ENCODE measurements at places on chromosomes 6 and 20. TPM values are rescaled to one million over a fixed set of nuclear protein-coding genes. Genes with fewer than 3 reads are reported as not detected.

GRCh38 chr6:129607581-129608186 is 102.3 kb downstream of the ARHGAP18 start:
- H3K4me1 ChIP-seq: peaks cover 2% of the 10 kb centered on the region
- H3K4me3 ChIP-seq: no peak overlapping the region

DNA sequence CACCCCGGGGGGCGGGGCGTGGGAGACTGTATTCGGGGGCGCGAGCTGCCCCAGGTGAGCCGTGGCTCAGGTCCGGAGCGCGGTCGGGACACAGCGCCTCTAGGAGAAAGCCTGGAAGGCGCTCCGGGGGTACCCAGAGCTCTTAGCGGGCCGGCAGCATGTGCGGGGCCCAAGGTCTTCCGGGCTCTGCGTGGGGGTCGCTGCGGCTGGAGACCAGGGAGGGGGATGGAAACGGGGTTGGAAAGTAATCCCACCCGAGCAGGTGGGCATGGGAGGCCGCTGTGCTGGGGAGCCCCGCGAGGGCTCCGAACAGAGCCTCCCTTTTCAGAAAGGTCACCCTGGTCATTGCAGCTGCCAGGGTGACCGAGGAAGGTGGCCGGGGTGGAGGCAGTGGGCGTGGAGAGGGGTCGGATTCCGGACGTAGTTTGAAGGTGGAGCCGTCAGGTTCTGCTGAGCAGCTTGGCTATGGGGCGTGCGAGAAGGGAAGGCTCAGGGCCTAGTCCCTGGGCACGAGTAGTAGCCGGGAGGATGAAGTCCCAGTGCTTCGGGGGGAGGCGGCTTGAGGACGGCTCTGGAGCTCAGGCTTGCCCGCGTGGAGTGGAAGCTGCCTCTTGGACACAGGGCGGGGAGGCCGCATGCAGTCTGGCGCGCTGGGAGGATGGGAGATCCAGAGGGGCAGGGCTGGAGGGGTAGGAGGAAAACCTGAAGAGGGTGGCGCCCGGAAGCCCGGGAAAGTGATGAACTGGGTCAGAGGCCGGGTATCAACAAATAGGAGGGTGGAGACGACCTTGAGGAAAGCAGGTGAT is at the start of gene SIRT5:
TSS of gene SIRT5 (plus strand) at position 31 of the 806 bp plus-strand sequence. CDS start 9,510 bp downstream, outside the sequence.
- peak within 1 kb of the TSS; percentile 97 for H3K4me3 ChIP-seq
- H3K27ac ChIP-seq: peak within 1 kb of the TSS; percentile 95
- H3K36me3 ChIP-seq: no peaks in the 10 kb centered on the region
- H3K27me3 ChIP-seq: no peaks in the 10 kb centered on the region
- peak; percentile 56 for DNase-seq

DNA sequence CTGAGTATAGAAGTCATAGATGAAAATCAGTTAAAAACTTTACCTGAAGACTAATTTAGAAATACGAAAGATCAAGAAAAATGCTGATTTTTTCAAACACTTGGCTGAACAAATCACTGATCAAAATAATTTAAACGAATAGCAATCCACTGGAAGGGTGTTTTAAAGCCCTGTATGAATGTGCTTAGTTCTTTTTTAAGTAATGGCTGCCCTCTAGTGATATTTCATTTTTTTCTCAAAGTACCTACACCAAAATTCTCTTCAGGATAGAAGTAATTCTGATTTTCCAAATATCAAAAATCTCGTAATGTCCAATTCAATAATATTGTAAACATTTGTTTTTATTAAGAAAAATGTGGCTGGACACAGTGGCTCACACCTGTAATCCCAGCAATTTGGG is 32.5 kb downstream of the AKAP7 start:
- H3K27me3 ChIP-seq: no peaks in the 10 kb centered on the region
- no peak overlapping the region for H3K27ac ChIP-seq
- H3K4me1 ChIP-seq: peaks cover 6% of the 10 kb centered on the region

- no peak for DNase-seq
- H3K4me1 ChIP-seq: no peaks in the 10 kb centered on the region
- no peak overlapping the region for H3K4me3 ChIP-seq
- H3K36me3 ChIP-seq: no peaks in the 10 kb centered on the region
- H3K27me3 ChIP-seq: peaks cover 11% of the 10 kb centered on the region
These were observed 94.9 kb downstream of the RFX6 start for GRCh38 chr6:116971959-116972358.

DNA sequence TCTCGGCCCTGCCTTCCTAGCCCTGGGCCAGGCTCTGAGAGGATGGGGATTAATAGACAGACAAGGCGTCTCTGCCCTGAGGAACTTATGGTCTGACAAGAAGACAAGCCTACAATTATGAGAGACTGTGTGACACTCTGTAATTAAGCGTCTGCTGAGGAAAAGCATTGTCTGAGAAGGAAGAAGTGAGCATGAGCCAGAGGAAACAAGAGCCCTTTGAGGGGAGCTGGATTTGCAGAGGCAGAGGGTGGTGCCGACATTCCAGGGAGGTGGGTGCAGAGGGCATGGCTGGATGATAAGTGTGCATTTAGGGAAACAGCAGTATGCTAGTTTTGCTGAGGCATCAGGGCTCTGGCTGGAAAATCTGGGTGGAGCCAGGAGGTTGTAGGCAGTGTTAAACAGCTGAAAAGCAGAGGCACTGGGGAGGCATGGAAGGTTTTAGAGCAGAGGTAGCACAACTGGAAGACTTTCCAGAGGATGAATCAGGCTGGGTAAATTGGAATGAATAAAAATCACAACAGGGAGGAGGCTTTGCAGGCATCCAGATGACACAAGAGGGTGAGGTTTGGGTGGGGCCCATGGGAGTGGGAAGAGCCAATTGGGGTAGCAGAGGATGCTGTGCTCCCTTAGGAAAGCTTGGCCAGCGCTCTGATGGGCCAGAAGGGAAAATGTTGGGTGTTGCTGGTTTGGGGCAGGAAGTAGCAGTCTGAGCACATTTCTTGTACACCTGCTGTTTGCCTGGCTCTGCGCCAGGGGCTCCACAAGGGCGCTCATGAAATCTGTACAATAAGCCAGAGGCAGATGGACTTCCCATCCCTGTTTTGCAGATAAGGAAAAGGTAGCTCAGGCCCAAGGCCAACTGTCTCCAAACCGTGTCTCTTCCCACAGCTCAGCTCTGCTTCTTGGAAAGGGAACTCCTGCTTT is 74.0 kb upstream of the MYL9 start:
- peak overlapping the region; percentile 88 for H3K4me3 ChIP-seq
- peak; percentile 38 for DNase-seq
- H3K27me3 ChIP-seq: no peaks in the 10 kb centered on the region

DNA sequence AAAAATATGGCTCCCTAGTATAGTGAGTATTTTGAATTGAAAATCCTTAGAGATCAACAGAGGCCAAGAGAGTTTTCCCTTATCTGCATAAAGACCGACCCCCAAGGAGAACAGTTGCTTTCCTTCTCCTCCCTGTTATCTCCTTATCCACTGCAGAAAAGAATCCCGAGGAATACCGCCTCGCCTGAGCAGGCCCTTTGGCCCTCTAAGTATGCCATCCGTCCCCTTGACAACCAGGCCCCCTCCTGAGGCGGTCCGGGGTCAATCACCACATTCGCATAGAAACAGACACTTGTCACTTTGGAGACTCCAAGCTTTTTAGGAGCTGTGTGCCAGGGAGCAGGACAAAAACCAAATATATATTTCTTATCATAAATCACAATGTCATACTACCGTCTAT is 15.9 kb upstream of the GGTLC1 start:
- H3K4me1 ChIP-seq: peaks cover 5% of the 10 kb centered on the region
- peaks cover 2% of the 10 kb centered on the region for H3K27me3 ChIP-seq
- no peak overlapping the region for H3K27ac ChIP-seq

GRCh38 chr20:31638816-31639215 is 1.1 kb downstream of the COX4I2 start:
- peaks cover 13% of the 10 kb centered on the region for H3K4me1 ChIP-seq
- H3K27me3 ChIP-seq: peaks cover 17% of the 10 kb centered on the region
- no peak for DNase-seq

DNA sequence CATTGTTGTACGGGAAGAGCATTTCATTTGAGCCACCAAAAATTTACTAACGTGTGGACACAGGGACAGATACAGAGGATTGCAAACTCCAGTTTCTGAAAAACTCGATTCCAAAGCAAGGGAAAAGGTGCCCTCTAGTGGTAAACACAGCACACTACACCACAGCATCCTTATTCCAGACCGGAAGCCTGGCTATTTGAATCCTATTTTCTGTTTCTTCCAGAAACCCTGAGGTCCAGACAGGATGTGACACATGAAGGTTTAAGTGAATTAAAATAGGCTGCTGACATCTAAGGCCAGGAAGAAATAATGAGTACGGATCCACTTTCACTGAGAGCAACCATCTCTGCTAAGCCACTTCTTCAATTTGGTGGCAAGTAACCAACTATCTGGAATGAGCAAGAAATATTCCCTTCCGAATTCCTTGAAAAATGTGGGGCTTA is 31.8 kb upstream of the GMPR start:
- H3K4me1 ChIP-seq: peaks cover 4% of the 10 kb centered on the region
- no peak overlapping the region for H3K4me3 ChIP-seq
- H3K27me3 ChIP-seq: peaks cover 44% of the 10 kb centered on the region

- H3K36me3 ChIP-seq: no peaks in the 10 kb centered on the region
These were observed 791 bp downstream of the ADGRG6 start for GRCh38 chr6:142302421-142303175.

- peaks cover 36% of the 10 kb centered on the region for H3K27me3 ChIP-seq
- peaks cover 2% of the 10 kb centered on the region for H3K4me1 ChIP-seq
- H3K4me3 ChIP-seq: no peak overlapping the region
- H3K27ac ChIP-seq: no peak overlapping the region
- DNase-seq: no peak
These were observed 123.6 kb upstream of the LRFN2 start for GRCh38 chr6:40710626-40711330.

- no peak overlapping the region for H3K27ac ChIP-seq
- peaks cover 3% of the 10 kb centered on the region for H3K36me3 ChIP-seq
- H3K4me3 ChIP-seq: peak overlapping the region; percentile 4
These were observed 95.1 kb upstream of the OLIG3 start for GRCh38 chr6:137589067-137589848.

DNA sequence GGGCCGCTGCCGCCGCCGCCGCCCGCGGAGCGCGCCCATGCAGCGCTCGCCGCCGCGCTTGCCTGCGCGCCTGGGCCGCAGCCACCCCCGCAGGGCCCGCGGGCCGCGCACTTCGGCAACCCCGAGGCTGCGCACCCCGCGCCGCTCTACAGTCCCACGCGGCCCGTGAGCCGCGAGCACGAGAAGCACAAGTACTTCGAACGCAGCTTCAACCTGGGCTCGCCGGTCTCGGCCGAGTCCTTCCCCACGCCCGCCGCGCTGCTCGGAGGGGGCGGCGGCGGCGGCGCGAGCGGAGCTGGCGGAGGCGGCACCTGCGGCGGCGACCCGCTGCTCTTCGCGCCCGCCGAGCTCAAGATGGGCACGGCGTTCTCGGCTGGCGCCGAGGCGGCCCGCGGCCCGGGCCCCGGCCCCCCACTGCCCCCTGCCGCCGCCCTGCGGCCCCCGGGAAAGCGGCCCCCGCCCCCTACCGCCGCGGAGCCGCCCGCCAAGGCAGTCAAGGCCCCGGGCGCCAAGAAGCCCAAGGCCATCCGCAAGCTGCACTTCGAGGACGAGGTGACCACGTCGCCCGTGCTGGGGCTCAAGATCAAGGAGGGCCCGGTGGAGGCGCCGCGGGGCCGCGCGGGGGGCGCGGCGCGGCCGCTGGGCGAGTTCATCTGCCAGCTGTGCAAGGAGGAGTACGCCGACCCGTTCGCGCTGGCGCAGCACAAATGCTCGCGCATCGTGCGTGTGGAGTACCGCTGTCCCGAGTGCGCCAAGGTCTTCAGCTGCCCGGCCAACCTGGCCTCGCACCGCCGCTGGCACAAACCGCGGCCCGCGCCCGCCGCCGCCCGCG is 730 bp downstream of the INSM1 start:
- peaks cover 12% of the 10 kb centered on the region for H3K4me1 ChIP-seq
- DNase-seq: no peak
- peaks cover 57% of the 10 kb centered on the region for H3K27me3 ChIP-seq
- H3K4me3 ChIP-seq: no peak overlapping the region
- no peak overlapping the region for H3K27ac ChIP-seq

DNA sequence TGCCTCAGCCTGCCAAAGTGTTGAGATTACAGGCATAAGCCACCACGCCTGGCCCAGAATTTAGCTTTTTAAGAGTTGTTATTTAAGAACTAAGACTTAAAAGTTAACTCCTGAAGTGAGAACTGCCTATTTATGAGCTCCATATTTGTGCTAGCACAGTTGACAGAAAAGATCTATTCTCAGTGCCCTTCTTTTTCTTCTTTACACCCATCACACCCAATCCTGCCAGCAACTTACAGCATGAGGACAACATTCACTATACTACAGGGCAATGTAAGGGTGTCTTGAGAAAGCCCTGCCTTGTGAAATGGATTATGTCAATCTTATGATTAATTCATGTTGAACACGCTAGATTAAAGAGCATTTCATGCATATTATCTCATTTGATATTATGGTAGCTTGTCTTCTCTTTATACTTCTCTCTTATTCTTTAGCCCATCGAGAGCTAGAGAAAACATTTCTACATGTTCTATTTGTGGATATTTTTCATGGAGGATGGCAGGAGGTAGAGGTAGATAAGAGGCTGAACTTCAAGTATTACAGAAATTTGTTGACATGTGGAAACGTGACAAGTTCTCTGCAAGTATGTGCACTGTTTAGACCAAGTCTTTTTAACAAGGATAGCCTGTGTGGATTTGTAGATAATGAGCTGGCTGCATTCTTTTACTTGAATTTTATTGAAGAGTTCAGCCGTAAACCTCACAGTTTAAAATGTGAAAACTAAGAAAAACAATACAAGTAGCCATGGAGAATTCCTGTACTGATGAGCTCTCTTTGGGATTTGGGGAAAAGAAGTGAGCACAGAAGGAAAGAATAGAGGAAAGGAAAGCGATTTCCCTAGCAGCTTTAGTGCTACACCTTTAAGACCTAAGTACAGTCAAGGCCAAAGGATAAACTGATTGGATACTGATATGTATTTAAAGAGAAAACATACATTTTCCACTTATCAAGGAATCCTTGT is 212.2 kb downstream of the ARHGAP18 start:
- peaks cover 3% of the 10 kb centered on the region for H3K36me3 ChIP-seq
- H3K27ac ChIP-seq: peak overlapping the region; percentile 63
- no peaks in the 10 kb centered on the region for H3K27me3 ChIP-seq
- H3K4me3 ChIP-seq: no peak overlapping the region
- no peak for DNase-seq
- peaks cover 13% of the 10 kb centered on the region for H3K4me1 ChIP-seq

DNA sequence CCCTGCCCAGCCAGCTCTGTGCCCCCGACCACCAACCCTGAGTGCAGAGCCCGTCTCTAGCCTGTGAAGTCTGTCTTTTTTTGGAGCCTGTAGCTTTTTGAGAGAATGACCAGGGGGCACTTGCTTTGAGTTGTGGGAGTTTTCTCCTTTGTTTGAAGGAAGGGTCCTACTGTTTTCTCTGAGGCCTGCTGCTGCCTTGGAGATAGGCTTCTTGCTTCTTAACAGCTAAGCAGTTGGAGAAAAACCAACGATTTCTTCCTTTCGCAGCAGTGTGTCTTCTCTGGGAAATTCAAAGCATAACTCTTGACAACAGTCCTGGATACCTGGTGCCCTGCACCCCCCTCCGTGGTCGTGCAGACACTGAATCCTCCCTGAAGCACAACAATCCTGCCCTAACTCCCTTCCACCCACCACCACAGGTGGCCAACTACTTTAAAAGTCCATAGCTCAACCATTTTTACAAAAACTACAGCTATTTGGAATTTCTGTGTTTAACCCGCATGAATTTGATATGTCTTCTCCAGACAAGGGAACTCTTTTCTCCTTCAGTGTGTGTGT is 61.0 kb downstream of the FAM50B start:
- peaks cover 42% of the 10 kb centered on the region for H3K27me3 ChIP-seq
- H3K4me3 ChIP-seq: no peak overlapping the region
- no peak overlapping the region for H3K27ac ChIP-seq
- H3K4me1 ChIP-seq: peaks cover 28% of the 10 kb centered on the region

Gene DCDC2
- not detected for total RNA-seq

Gene CD40
- total RNA-seq: 5.8 TPM

Gene BPIFB2
- not detected for total RNA-seq

Gene CPNE5
- 5.5 TPM for total RNA-seq

Gene MCM8
- total RNA-seq: 2.8 TPM

Gene FAM209A
- total RNA-seq: 3.8 TPM

Gene GPR63
- 0.80 TPM for total RNA-seq

Gene SRSF3
- 646 TPM for total RNA-seq

Gene COL9A1
- total RNA-seq: not detected

All from T-helper 17 cell (primary cell).